Activated T-helper 1 cell treated with anti-CD3 and anti-CD28 coated beads, Interleukin-2, amount 50 U/mL, for 16 hours (primary cell): ENCODE measurements at places on chromosomes 1 and 21.

DNA sequence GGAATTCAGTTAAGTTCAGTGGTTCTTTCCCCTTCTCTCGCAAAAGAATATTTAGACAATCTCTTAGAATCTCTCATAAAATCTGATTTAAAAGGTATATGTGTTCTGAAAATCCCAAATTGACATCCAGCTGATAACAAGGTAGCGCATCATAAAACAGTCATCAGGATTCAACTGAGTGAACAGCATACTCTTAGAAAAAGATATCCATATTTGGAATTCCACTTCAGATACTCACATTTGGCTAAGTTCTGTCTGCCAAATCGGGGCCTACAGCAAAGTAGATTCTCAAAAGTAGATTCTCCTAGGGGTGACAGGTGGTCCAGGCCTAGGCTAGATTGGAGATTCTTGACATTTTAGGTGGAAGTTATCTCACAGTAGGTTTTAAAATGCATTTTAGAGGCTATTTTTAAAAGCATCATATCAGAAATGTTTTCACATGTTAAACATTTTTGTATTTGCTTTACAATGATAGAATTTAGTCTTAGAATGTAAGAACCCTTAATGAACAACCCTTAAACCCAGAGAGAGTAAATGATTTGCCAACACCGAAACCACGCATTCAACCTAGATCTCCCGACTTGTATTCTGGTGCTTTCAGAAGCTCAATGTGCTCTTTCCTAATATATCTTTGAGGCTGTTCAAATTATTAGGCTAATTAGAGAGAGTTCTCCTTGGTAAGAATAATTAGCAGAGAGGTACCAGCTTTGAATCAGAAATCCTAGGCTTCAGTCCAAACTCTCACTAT, 318.9 kb downstream of the LMO4 start:
- DNase-seq: no peak

GRCh38 chr1:46516200-46516950, 26.7 kb downstream of the DMBX1 start:
- DNase-seq: no peak

GRCh38 chr1:159067699-159068621, 8.6 kb downstream of the AIM2 start:
- DNase-seq: no peak

GRCh38 chr1:221294242-221294641, 415.0 kb downstream of the HLX start:
- DNase-seq: no peak

DNA sequence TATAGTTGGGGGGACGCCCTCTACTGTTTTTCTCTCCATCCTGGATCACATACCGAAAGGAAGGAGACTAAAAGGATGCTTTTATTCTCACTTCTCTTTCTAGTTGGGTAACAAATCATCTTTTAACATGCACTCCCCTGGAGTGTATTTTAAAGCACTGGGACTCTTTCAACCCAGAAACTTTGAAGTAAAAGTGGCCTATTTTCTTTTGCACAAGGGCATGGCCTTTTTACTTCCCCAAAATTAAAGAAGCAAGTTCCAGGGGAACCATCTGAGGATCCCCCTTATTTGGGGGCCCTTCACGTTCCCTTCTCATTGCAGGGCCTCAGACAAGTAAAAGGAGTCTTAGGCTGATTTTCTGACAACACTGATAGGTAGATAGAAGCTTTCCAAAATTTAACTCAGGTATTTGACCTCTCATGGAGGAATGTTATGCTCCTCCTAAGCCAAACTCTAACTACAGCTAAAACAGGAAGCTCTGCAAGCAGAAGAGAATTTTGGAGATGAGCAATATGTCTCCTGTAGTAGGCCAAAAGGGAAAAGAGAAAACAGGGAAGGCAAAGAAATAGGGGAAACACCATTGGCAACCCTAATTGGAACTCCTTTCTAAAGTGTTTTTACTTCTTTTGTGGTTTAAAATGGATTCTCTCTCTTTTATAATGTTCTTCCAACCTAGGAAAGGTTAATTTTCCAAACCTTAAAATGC, 8.9 kb upstream of the CD46 start:
- no peak for DNase-seq

- DNase-seq: no peak
Measured at GRCh38 chr1:3461238-3461933, 6.9 kb downstream of the ARHGEF16 start.

DNA sequence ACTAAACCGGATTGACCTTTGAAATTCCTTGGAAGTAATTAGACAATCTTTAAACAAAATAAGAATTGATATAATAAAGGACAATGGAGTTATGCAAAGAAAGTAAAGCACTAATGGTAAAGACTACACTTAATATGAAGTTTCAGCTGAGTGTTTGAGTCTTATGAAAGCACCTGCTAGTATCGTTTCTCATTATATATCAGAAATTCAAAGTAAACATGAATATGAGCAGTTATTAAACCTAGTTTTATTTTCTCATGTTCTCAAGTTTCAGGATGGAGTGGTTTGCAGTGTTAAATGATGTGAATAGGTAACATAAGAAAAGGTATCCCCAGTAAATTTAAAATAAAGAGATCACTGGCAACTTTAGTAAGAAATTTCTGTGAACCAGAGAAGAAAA, 188.6 kb downstream of the ZP4 start:
- no peak for DNase-seq

- no peak for DNase-seq
Measured at GRCh38 chr1:186680245-186681061, at the start of gene PTGS2. Gene PTGS2 (minus strand): TSS chr1:186680423. CDS start chr1:186680290, 133 bp downstream.
